Pericardium fibroblast (primary cell): ENCODE measurements at places on chromosomes 2 and 18. TPM values are rescaled to one million over a fixed set of nuclear protein-coding genes. Genes with fewer than 3 reads are reported as not detected.

Gene NCKAP5
- total RNA-seq, result 0.09 and 0.12 TPM in 2 replicates

Gene CNTNAP5
- under 0.01 TPM in 1 of 2 replicates, not detected in the other for total RNA-seq

Gene ELOA2
- total RNA-seq, result not detected in 2 replicates

Gene TNS1
- 63.7 and 70.1 TPM in 2 replicates for total RNA-seq

Gene TEKT4
- not detected in 2 replicates for total RNA-seq

Gene TGOLN2
- 63.9 and 67.5 TPM in 2 replicates for total RNA-seq

Gene MERTK
- 0.68 and 2.0 TPM in 2 replicates for total RNA-seq

Gene ANKRD30B
- total RNA-seq, result not detected in 2 replicates
